ENCODE measurements at places on chromosomes 6 and 20.

DNA sequence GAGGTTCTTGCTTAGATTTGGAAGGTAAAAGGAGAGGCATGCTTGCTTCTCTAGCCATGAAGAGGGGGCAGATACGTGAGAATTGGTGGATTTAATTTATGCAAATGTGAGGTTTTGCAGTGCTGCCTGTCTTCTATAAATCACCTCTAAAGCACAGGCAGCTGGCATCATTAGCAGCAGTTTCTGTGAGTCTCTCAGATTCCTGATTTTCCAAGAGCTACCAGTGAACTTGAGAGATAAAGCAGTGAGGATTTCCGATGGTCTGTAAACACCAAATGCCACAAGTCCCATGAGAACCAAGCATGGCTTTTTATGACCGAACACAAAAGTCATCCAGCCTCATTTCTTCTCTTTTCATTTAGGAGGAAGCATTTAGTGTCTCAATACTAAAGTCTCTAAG lies 3.2 kb upstream of the SIRPB2 start:
- DNase-seq: no peak

DNA sequence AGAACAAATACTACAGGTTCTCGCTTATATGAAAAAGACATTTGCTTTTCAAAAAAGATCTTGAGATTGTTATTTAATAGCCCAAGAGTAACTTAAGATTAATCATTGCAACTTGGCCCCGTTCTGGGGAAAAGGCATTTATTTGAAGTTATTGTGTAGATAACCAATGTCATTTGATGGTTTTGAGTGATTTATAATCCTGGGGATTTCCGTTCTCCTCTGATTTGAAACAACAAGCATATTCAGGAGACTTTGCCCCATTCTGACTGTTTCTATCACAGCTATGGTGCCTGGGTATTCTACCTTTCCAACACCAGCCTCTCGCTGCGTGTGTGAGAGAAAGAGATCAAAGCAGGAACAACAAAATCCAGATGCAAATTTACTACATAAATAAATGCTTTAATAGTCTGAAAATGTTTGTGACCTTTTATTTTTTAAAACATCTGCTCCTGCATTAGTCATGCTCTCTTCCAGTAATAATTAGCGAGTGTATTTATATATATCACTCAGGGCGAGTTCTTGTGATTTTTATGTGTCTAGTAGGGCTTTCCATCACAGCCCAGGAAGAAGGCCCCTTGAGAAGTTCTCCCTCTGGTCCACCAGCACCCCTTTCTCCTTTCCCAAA lies 197.9 kb upstream of the FOXQ1 start:
- DNase-seq: no peak

DNA sequence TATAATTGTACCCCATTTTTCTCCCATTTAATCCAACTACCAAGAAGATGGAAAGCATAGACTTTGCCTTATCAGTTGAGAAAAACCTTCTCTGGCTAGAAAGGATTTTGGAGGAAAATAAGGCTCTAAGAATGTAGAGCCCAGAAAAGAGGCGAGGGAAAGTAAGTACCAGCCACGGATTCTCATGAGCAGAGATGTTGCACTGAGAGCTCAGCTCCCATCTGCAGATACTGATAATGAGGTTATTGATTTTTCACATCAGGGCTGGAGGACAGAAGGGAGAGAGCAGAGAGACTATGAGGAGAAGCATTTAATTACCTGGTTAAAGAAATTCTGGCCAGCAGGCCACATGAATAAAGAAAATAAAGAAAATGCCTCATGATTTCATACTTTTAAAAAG lies 104.4 kb upstream of the FAM184A start:
- no peak for DNase-seq

DNA sequence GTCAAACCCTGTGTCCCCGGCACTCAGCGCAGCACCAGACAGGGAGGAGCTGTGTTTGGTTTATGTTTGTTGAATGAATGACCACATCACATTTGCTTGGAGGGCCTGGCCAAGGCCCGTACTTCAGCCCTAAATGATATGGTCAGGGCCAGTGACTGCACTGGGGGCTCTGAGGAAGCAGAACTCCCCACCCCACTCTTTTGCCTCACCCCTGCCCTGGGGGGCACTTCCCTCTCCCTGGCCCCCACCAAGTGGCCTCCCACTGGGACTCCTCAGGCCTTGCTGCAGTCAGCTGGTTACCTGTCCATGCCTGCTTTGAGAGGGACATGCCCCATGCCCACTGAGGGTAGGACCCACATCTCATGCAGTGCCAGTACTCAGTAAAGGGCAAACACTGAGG lies 2.9 kb downstream of the ADISSP start:
- DNase-seq: no peak

GRCh38 chr6:156901309-156902019 lies 124.3 kb downstream of the ARID1B start:
- no peak for DNase-seq

Measured in LNCaP clone FGC (cell line).